Esophagus squamous epithelium (tissue), 5 donors: ENCODE measurements at places on chromosomes 1 and 21.

- DNase-seq = no peak
These were observed 23.2 kb downstream of the PMVK start for GRCh38 chr1:154913273-154913672.

GRCh38 chr21:14677013-14677412, 130.9 kb upstream of the SAMSN1 start:
- no peak for DNase-seq

GRCh38 chr1:19083081-19083480, 126.6 kb upstream of the IFFO2 start:
- no peak for DNase-seq

- no peak for DNase-seq
These were observed 191.7 kb upstream of the GORAB start for GRCh38 chr1:170340308-170340707.

DNA sequence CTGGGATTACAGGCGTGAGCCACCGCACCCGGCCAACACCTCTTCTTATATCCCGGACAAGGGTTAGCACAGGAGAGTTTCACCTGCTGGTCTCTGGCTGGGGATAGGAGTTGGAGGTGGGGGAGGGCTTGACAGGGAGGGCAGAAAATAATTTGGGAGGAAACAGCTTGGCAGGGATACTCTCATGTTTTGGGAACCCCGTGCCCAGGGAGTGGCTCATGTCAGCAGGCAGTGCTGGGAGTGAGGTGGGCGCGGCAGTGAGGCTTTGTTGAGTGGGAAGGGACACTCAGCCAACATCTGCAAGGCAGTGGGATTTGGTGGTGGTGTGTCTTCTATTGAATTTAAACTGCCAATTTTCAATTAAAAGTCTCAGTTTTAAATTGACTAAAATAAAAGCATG, 1.1 kb upstream of the THEM5 start:
- DNase-seq = no peak

DNA sequence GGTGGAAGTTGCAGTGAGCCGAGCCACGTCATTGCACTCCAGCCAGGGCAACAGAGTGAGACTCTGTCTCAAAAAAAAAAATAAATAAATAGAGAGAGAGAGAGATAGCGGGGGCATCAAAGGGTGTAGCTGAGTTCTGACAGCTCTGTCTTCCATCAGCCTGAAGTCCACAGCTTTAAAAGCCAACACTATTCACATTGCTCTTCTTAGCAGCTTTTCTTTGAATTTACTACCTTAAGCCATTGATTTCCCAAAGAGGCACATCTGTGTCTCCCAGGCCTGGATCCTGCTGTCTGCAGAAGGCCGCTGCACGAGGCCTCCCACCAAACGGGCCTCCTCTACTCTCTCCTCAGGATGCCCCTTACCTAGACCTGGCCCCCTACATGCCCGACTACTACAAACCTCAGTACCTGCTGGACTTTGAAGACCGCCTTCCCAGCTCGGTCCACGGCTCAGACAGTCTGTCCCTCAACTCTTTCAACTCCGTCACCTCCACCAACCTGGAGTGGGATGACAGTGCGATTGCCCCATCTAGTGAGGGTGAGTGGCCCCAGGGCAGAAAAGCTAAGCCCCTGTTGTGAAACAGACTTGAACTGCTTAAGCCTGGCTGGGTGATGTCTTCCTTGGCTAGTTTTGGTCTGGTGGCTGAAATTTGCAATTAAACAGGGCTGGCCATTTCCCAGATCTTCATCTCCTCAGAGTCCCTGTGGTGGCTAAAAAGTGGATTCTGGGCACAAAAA, 16.5 kb upstream of the SLC25A34 start:
- DNase-seq = no peak

DNA sequence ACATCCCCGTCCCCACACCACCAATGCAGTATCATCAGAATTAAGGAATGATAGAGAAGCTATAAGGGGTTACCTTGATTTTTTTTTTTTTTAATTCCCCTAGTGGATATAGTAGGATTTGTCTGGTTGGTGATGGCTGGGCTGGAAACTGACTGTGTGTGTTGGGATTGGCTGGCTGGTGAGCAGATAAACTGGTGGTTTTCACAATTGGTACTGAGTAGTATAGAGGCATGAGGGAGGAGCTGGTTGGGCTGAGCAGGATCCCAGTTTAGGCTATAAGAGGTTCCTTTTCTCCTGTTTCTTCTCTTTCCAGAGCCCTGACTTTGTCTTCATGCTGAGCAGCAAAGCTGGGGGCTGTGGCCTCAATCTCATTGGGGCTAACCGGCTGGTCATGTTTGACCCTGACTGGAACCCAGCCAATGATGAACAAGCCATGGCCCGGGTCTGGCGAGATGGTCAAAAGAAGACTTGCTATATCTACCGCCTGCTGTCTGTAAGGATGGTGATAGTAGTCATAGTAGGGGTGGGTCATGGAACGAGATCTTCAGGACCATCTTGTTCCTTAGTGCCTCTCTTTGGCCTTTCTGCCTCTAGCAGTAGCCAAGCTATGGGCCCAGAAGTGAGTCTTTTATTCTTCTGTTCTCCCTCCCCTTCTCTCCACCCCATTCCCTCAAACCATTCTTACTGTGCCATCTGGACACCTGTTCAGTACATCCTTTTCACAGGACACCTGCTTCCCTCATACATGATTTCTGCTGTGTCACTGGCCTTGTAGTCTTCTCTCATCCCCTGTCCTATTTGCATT, 26.9 kb downstream of the RAD54L start:
- DNase-seq = no peak

DNA sequence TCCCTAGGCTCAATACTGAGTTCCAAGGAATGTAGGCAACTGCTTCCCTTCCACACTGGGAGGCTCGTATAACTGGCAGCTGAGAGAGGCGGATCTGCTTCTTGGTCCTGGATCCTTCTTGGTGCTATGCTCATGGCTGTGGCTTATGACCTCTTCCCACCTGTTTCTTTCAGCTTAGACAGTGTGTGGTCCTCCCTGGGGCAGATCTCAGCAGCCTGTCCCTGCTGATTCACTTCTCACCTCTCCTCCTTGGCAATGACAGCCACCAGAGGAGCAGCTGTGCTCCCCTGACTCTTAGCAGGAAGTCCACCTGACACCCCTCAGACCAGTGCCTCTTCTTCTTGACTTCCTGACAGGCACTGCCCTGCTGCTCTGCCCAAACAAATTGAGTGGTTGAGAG, 75.1 kb upstream of the PTGFRN start:
- no peak for DNase-seq

GRCh38 chr1:85465099-85465785, at the start of gene DDAH1:
Gene DDAH1 (minus strand): TSS chr1:85465159. CDS start chr1:85465045, 114 bp downstream.
- no peak for DNase-seq

DNA sequence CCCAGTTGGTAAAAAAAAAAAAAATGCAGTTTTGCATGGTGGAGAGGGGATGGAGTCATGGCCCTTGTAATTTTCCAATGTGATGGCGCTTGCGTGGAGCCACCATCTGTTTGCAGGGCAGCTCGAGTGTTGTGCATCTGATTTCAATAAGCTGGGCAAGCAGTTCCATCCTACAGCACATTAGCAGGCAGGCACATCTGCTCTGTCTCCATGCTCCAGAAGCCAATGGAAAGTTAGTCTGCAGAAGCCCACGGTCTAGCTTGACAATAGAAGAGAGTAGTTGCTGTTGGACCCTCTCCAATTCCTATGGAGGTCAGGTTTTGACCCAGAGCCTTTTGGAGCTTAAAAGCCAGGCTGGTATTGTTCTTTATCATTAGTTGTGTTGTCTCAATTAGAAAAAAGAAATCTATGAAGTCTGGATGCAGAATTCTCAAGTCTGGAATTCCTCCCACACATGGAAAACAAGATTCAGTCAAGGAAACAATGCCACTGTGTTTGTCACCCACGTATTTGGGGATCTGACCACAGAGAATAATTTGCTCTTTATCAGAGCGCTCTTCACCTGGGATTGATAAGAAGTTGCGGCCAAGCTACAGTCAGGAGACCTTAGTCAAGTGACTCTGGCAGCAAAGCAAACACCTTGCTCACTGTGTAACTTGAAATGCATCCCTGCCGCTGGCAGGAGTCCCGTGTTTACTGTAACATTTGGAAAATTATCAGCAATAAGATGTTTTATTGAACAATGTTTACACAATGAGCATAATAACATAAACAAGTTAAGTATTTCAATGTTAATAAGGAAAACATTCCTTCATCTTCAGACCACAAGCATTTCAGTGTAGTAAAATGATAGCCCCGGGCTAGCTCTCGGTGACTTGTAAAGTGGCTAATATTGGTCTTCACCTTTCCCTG, 20.7 kb downstream of the NGF start:
- no peak for DNase-seq

- no peak for DNase-seq
These were observed 8.1 kb upstream of the VWA5B1 start for GRCh38 chr1:20282533-20282932.

DNA sequence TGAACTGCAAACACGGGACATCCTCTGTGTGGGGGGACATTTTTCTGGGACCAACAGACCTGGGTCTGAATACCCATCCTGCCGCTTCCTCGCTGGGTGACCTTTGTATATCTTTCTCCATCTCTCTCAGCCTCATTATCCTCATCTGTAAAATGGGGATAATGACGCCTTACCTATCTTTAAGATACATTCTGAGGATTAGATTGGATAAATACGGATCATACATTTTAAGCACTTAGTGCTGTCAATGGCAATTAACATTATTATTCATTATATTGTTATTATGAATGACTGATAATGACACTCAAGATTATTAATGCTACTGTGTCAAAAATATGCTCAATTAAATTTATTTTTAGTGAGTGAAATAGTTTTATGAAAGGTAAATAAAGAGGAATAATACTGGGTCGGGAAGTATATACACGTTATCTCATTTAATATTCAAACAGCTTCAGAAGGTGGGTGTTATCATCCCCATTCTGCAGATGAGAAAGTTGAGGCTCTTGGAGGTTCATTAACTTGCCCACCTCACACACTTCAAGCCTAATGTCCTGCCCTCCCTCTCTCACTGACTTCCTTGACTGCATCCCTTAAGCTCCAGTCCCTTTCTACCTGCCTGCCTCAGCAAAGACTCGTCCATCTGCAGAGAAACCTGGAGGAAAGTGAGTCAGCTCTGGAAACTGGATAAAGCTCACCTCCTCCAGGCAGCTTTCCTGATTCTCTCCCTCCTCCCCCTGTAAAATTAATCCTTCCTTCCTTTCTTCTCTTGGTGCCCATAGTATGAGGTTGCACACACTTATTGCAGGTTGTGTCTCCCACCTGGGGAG, 120.7 kb upstream of the JUN start:
- DNase-seq = no peak

- no peak for DNase-seq
These were observed 83.8 kb downstream of the RHOU start for GRCh38 chr1:228818928-228819630.

- DNase-seq = no peak
These were observed 8.1 kb downstream of the CD247 start for GRCh38 chr1:167510244-167510643.

- no peak for DNase-seq
These were observed 137.1 kb downstream of the PIK3R3 start for GRCh38 chr1:45995298-45995697.

DNA sequence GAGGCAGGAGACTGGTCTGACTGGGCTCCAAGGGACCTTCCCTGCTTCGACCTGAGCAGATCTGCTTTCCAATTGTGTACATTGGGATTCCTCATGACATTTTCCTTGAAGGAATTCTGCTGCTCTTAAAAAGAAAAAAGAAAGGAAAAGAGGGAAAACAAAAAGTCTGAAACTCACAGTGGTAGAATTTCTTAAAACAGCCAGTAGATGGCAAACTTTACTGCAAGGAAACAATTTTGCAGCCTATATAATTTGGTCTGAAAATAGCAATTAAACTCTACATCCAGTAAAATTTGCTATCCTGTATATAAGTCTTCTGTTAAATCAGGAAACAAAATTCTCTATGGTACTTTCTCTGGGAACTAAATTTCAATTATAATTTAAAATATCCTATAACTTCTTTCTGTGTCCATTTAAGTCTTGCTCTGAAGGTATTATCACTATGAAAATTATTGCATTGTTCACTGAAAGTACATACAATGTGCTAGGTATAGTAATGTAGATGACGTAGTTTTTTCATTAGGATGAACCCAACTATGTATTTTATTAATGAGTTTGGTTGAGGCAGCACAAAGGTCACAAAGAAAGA, 59.8 kb downstream of the CRB1 start:
- no peak for DNase-seq

DNA sequence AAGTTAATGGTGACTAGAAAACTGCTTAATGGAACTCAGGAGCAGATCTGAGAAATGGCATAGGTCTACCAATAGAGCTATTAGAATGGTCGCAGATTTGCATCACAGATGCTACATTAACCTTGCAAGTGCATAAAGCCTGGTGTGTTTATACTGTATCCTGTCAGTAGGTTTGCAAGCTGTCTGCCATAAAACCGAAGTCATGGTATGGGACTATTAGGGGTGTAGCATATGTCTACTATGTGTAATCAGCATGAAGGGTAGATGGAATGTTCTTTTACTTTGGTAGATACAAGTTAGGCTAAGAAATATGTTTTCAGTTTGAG, 574.2 kb upstream of the ADGRL2 start:
- no peak for DNase-seq

- DNase-seq = no peak
These were observed 338.3 kb downstream of the LTN1 start for GRCh38 chr21:28654406-28654805.

DNA sequence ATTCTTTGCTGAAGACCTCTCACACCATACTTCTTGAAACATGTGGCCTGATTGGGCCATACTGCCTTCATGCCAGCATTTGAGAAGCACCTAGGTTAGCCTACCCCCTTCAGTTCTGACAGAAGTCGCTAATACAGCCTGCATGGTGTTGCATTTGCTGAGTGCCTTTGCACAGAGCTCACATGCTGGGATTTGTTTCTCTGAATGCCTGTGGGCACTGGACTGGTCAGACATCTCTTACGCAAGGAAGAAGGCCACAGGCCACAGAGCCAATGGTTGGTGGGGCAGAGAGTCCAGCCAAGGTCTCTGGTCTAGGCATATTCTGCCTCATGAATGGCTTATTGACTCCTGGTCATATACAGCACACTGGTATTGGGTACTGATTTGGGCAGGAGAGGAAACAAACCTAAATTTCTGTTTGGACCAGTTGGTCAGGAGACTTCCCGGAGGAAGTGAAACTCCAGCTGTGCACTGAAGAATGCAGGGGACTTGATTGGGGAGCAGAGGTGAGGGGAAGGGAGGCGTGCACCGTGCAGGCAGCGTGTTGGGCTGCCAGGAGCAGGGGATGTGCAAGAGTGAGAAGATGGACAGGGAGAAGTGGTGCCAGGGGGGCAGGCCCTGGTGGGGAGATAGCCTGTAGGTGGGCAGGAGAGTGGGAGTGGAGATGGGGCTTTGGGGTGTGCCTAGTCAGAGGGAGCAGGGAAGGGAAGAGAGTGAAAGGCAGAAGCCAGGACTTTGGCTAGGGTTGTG, 18.1 kb downstream of the URB2 start:
- no peak for DNase-seq

DNA sequence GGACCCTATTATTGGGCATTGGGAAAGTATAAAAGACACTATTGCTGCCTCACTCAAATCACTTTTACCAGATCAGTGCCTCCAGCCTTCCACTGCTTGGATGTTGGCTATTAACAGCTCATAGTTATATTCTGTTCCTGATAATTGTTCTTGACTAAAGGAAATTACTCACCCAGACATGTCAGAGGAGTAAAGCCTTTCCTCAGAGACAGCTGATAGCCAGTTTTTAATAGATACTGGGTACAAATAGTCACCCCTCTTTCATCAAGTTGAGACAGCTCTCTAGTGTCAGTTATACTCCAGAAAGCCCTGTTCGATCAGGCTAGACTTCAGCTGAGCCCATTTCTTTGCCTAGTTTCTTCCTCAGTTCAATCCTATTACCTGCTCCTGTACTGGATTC, 876.1 kb upstream of the B3GALT2 start:
- DNase-seq = no peak
